ENCODE measurements at places on chromosomes 12 and 14.
A peak's percentile ranks its signal among the peaks of the same experiment; 100 is the strongest.

GRCh38 chr12:56282579-56282978 lies 15.8 kb downstream of the COQ10A start:
- DNase-seq = no peak

GRCh38 chr12:46959502-46959901 lies 119.9 kb upstream of the PCED1B start:
- peak; percentile 27 for DNase-seq

DNA sequence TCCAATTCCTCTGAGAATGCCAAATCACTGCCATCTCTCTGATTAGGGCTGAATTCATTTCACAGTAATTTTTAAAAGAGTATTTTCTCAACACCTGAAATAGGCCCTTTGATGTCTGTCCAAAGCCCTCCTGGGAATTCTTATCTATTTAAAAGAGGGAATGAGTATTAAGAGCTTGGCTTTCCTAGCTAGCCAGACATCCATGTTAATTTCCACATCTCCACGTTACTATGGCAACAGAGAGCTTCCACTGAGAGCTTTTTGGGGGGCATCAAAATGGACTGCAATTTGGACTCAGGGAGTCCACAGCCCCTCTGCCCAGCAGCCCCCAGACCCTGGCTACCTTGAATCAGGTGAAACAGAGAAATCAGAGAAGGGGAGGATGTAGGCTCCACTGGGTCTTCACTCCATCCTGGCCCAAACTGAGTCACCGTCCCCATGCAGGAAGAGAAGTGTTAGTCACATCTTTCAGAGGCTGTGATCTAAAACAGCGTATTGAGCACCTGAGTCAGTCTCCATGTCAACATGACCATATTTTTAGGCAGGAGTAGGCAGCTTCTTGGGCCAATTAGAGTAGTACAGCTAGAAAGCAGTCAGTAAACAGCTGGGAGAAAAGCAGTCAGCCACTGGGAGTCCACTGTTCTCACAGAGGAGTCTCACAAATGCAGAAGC lies 7.0 kb upstream of the FICD start:
- peak; percentile 6 for DNase-seq

DNA sequence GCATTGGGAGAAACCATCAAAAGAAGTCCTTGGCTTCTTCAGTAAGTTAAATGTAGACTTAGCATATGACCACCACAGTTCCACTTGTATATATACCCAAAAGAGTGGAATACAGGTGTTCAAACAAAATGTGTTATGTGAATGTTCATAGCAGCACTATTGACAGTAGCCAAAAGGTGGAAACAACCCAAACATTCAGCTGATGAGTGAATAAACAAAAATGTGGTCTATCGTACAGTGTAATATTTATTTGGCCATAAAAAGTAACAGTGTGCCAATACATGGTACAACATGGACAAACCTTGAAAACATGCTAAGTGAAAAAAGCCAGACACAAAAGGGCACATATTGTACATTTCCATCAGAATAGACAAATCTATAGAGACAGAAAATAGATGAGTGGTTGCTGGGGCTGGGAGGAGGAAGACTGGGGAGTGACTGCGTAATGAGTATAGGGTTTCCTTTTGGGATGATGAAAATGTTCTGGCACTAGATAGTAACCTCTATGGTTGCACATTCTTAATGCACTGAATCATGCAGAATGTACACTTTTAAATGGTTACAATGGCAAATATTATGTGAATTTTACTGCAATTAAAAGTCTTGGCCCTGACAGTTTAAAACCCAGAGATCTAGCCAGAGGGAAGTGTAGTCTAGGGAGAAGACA lies 5.5 kb downstream of the ERP29 start:
- DNase-seq = no peak

GRCh38 chr12:75656648-75657047 lies 145.2 kb upstream of the KRR1 start:
- DNase-seq = peak; percentile 37

DNA sequence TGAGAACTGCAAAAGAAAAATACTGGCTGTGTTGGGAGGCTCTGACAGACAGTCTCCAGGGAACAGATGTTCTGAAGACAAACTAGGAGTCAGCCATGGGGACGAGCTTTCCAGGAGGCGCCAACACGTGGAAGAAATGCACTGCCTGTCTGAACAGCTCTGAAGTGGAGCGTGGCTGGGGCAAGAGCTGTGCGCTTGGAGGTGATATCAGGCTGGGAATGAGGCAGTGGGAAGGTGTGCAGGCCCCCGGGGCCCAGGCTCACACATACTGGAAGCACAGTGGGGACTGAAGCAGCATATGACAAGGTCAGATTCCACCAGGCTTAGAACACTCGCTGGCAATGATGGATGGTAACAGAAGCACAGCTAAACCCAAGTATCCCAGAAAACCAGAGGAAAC lies 17.5 kb downstream of the APPL2 start:
- DNase-seq = no peak

- no peak for DNase-seq
Measured at GRCh38 chr12:6292606-6293005, 17.9 kb upstream of the PLEKHG6 start.

DNA sequence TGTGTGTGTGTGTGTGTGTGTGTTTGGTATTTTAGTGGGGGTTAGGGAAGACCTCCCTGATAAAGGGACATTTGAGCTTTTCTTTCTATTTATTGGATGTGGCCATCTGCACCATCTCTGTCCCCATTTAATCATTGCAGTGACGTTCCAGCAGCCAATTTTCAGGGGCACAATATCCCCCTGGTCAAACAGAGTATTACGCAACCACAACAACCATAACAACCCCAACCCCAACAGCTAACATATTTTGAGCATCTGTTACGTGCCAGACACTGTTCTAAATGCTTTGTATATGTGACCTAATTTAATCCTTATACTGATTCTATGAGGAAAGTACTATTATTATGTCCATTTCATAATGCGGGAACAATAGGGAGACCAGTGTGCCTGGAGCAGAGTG lies 87.4 kb downstream of the TTC8 start:
- no peak for DNase-seq

GRCh38 chr14:77498984-77499527 lies 440 bp upstream of the ISM2 start:
- no peak for DNase-seq

DNA sequence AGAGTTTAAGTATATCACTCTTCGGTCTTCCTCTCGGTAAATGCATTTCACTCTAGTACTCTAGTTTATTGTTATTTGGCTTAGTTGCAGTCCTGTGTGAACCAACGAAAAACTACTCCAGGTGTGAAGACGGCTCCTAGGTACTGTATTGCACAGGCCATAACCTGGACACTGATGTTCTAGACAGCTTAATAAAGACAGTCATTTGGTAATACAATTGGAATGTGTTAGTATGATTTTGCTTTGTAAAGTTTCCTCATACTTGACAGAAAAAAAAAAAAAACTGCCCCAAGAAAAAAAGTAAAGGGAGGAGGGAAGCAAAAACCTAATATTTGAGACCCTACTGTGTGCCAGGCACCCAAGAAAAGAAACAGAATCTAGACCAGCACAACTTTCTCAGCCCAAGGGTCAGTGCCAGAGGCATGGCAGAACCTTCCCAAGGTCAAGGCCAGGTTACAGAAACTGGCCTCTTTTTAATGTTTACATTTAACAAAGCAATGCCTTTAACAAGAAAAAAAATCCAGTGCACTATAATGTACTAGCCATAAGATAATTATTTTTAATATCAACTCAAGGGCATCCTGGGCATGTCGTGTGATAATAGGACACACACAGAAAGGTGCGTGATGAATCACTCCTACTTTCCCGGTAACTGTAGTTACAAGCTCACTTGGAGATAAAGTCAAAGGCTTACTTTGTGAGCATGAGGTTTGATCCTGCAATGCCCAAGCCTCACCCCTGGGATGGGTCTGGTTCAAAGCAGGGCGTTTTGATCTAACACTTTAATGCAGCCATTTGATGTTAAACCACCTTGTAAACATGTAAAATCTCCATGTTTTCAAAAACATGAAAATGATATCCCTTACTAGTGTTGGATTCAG lies 110.6 kb downstream of the BMP4 start:
- peak; percentile 3 for DNase-seq

DNA sequence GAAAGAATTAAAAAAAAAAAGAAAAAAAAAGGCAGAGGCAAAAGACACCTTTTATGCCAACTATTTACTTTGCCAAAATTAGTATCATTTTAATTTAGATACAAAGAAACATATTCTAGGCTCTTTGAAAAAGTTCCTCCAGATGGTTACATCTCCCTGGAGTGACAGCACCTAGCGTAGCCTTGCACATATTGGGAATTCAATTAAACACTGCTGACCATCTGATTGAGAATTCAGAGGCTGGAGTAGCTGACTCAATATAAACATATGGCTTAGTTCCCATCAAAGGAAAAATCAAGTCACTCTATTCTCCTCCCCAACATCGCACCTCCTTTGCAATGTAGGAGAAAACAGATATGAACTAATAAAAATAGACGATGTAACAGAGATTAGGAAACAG lies 36.4 kb downstream of the ANKS1B start:
- DNase-seq = no peak

- DNase-seq = no peak
Measured at GRCh38 chr14:105154476-105154871, 14.1 kb downstream of the JAG2 start.

DNA sequence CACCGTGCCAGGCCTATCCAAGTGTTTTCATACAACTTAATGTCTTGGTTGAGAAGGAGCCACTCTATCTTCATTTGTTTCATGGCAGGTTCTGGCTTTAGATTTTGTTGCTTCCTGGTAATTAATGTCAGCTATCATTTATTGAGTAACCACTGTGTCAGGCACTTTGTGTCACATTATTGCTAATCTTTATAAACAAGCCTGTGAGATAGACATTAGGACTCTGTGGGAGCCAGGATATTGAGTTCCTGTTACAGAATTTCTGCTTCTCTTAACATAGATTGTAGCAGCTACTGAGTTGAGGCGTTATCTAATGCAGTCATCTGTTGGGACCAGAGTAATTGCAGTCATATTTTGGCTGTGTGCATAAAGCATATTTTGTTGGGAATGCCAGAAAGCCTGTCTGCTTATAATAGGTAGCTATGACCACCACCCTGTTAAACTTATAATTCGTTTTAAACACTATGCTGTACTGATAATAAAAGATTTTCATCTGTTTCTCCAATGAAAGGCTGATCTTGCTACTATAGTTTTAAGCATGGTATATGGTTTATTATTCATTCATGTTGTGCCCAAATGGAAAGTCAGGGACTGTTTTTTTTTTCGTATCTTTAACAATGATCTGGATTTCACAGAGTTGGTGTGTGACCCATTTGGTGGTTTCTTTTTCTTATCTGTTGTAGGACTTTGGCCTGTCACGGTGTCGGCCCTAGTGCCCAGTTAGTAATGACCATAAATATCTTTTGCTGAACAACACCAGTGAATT lies 432.6 kb downstream of the PCNX1 start:
- no peak for DNase-seq

DNA sequence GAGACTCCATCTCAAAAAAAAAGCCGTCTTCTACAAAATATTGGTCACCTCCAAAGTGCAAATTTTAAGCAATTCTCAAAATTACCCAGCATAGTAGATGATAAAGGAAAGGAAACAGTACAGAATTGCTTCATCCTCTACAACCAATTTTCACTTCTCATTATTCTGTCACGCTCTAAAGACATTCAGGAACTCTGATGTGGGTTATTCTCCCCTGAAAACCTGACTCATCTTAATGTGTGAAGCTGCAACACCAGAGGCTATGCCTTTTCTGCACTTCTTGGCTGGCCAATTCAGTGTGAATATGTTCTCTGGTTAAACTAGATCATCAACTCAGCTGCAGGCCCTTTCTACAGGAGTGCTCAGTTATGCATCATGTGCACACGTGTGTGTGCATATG lies 11.0 kb downstream of the PTGER2 start:
- DNase-seq = peak; percentile 86

- no peak for DNase-seq
Measured at GRCh38 chr14:91059576-91060350, 678 bp downstream of the RPS6KA5 start.

DNA sequence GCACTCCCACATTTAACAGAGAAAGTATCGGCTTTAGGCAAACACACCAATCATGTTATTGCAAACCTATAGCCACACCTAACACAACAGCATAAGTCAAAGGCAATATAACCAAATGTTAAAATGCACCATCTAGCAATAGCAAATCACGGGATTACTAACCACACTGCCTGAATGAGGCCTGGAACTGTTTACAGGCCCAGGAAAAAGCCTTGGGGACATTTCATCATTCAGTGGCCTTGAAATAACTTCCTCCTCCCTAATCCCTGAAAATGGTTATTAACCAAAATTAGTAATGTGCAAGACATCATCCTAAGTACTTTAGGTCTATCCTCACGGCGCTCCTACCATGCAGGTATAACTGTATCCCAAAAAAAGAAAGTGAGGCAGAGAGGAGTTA lies 2.3 kb downstream of the GALC start:
- DNase-seq = no peak

DNA sequence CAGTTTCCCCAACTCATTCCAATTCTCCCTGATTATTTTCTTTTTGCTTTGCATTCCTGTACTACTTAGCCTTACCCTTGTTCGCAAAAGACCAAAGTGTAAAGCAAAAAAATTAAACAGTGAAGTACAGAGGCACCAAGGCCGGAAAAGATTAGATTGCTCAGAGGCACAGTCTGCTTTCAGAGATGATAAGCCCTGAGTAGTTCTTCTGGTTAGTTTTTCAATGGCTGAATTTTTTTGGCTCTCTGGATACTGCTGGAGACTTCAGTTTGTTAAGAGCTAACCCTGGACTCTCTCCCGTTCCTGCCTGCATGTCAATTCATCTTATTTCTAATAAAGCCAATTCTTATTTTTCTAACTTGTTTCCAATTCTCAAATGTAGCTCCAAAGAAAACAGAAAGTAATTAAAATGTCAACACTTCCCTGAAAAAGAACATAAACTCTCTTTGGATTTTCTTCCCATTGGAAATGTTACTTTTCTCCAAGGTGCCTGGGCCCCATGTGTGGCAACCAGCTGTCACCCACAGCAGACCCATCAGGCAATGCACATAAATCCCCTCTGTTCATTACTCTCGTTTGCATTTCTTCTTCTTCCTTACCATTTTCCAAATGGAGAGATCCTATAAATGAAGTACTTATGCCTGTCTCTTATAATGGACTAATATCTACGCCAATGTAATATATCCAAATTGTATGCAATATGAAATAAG lies 142.8 kb downstream of the BTG1 start:
- no peak for DNase-seq

DNA sequence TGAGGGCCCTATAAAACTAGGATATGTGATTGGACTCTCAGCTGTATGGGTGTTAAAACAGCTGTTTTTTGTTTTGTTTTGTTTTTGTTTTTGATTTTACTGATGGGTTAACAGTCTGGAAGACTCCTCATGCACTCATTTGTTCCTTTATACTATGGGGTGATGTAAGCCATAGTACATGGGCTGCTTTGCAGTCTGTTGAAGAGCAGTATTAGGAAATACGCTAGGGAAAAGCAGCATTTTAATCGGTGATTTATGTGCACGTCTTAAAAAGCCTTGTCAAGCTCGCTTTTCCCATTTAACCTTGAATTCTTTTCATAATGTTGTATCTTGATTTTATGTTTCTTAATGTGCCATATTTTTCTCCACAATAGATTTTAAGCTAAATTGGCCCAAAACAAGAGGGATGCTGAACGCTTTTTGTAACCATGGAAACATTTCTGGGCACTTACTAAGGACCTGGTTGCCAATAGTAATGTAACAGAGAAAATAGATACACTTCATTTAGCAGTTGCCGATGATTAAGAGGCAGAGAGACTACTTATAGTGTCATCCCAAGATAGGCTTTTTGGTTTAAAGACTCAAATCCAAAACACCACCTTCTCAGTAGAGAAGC lies 244.0 kb downstream of the SNAPC1 start:
- no peak for DNase-seq

- no peak for DNase-seq
Measured at GRCh38 chr12:107029081-107029480, 42.1 kb upstream of the MTERF2 start.

- DNase-seq = no peak
Measured at GRCh38 chr12:59142183-59142790, 222.0 kb upstream of the LRIG3 start.

Measured in kidney glomerular epithelial cell (primary cell).